ENCODE measurements at places on chromosomes 6 and 20.

DNA sequence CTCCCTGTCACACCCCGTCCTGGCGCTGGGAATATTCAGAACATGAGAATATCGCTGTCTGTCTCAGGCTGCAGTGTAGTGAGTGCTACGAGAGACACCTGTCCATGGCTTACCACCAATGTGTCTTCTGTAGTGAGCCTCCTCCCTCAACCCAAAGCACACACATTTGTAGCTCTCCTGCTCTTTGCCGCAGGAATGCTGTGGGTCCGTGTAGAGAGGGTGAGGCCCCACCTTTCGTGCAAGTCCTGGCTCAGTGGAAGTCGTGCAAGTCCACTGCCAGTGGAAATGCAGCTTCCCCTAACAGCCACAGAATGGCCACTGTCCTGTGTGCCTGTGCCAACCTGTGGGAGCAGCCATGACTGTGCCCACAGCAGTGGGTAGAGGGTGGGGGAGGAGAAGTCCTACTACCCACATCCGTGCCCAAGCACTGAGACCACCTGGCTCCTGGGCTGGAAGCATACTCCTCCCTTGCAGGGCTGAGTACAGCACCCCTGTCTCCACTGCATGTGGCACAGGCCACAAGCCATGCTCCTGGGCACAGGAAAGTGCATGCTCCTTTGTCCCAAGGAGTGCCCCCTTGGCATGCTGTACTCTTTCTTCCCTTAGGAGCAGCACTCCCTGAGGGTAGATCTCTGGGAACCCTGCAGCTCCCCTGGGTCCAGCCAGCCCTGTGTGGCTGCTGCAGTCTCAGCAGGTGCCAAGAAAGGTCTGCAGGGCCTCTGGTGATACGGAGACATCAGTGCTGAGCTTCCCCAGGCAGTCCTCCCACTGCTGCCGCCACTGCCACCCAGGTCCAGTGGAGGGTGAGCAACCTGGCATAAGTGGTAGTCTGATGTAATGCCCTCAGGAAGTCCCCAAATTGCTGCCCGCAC, 28.0 kb downstream of the IGF2R start:
- no peak for DNase-seq

DNA sequence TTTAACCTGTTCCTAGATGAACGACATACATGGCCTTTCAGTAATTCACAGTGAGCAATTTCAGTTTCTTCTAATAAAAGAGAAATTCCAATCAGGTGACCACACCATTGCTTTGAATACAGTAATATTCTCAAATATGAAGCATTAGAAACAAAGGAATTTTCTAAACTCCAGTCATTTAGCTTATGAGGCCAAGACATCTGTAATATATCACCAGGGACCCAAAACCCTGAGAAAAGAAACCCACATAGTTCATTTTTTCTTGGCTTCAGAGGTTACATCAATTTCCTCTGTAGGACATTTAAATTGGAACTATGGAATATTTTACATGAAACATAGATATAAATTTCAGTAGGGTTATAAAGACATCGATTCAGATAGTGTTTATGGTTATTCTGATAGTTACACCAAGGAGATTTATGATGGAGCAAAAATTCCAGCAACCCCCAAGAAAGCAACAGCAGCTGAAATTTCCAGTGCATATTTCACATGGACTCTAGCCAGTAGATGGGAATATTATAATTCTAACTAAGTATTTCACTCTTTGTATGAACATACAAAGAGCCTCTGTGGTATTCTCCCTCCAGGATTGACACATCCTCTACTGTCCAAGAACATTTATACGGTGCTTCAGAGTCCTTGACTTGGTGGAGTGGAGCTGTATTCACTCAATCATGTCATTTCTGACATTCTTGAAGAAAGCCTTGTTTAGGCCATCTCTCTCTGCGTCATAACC, 82.9 kb downstream of the ADGRG6 start:
- DNase-seq: peak; percentile 13

- no peak for DNase-seq
These were observed 42.0 kb downstream of the THEMIS start for GRCh38 chr6:127858727-127859391.

GRCh38 chr6:116836606-116837342, 7.9 kb upstream of the GPRC6A start:
- DNase-seq: no peak

- no peak for DNase-seq
These were observed 362 bp downstream of the DUSP22 start for GRCh38 chr6:292506-293192.

DNA sequence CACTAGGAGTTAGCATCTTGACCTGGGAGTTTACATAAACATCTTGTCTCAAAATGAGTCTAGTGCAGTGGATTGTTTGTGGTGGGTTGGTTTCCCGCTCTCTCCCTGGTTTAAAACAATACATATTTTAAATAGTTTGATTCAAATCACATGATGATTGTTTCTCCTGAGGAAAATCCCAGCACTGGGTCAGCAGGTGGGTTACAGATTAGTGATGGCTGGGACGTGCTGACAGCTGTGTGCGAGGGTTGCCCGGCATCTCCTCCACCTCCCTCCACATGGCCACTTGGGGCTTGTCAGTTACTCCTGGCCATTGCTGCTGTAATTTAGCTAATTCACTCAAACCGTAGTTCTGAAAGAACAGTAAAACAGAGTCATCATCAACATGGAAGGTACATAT, 306.4 kb upstream of the CITED2 start:
- DNase-seq: no peak

GRCh38 chr6:156028335-156029131, 572.9 kb upstream of the NOX3 start:
- DNase-seq: no peak

DNA sequence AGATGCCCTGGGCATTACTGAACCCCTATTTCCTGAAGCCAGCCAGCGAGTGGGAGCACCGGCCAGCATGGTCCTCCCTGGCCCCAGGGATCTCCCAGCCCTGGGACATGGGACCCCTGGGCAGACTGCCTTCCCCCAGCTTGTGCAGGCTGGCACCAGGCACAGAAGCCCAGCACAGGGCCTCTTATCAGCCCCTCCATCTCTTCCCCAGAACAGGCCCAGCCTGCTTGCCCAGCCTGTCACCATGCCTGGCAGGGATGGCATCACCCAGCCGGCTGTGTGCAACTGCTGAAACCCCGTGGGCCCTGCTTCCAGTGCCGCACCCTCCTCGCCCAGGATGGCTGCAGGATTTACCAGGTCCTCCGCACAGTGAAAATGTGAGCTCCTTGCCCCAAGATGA, 6.1 kb upstream of the OSBPL2 start:
- no peak for DNase-seq

DNA sequence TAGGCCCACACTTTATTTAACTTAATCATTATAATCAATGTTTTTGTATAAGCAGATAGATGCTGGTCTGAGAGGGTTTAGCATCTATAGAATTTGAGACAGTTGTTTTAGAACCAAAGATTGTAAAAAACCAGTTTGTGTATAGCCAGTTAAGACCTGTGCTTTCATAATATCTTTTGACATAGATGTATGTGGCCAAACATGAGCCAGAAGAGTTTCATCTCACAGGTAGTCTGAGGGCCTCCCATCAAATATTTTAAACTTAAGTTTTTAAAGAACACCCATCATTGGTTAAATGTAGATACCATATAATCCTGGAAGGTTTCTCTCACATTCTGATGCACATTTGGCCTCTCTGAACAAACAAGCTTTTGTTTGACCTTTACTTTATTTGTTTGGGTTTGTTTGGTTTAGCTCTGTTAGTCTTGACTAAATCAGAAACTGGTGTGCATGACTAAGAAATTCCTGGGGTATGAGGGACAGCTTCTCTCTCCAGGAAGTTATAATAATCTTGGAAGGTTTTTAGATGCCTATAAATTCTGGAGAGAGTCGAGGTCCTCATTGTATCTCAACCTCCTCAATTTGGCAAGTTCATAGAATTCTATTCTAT, 58.0 kb upstream of the TMEM200A start:
- DNase-seq: peak; percentile 7

DNA sequence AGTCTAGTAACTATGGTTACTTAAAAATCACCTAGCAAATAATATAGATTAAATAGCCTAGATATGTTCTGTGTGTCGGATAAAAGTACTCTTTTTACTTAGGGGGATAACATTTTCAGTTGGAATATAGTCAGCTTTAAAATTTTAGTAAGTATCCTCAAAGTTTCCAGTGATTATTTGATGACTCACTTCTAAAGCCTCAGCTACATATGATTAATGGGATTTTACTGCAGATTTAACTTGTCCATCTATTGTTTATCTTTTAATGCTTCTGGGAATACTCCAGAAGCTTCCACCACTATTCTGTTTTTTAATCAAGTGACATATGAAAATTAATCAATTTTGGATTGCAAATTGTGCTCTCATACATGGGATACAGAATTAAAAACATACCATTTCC, 8.7 kb upstream of the TENT5A start:
- no peak for DNase-seq

DNA sequence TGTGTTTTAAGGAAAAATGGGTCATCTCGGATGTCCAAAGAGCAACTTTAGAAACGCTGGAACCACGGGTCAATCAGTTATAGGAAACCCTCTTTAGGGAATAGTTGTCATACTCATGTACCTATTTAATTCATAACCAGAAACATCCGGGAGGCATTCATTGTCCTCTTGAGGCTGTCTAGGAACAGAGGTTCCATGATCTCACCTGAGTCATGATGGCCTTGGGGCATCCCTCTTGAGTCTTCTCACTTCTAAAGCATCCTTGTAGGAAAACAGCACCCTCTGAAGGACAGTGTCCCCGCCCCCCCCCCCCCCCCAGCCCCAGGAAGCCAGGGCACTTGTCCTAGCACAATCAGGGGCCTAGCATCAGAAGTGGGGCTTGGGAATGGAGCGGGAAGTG, 46.3 kb upstream of the CDH4 start:
- DNase-seq: no peak

DNA sequence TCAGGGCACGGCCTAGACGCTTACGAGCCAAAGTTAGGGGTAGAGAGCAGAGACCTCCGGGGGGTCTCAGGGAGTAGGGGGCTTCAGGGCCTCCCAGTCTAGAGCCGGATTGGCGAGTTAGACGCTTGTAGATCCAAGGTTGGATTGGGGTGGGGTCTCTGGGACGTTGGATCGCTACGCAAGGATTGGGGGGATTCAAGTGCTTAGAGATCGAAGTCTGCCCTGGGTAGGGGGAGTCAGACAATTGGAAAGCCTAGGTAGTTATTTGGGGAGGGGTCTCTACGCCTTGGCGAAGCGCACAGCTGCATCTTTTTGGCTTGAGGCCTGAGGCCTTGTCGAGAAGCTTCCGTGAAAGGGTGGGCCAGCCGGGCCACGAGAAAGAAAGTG, 469 bp downstream of the STX16 start:
- no peak for DNase-seq

DNA sequence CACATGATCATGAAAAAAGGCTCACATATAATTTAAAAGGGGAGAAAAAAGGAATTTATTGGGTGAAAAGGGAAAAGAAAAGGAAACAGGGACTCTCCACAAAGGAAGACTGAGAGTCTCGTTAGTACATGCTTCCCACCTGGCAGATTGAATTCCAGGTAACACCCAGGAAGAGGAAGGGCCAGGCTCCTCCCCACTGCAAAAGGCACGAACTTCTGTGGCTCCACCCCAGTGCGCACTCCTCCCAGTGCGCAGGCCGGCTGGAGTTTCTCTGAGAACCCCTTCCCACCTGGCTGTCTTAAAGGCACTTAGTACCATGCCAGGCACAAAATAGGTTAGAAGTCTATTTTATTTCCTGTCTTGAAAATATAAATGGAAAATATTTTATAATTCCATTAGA, 129.8 kb downstream of the COL12A1 start:
- no peak for DNase-seq

- DNase-seq: no peak
These were observed 141.3 kb downstream of the TRMT11 start for GRCh38 chr6:126127659-126128058.

GRCh38 chr20:36861625-36861874, 14.4 kb upstream of the TLDC2 start:
- DNase-seq: no peak
